ENCODE measurements at places on chromosomes 3 and 15.

GRCh38 chr3:50120364-50121071 lies 31.8 kb downstream of the RBM5 start:
- no peak for DNase-seq

DNA sequence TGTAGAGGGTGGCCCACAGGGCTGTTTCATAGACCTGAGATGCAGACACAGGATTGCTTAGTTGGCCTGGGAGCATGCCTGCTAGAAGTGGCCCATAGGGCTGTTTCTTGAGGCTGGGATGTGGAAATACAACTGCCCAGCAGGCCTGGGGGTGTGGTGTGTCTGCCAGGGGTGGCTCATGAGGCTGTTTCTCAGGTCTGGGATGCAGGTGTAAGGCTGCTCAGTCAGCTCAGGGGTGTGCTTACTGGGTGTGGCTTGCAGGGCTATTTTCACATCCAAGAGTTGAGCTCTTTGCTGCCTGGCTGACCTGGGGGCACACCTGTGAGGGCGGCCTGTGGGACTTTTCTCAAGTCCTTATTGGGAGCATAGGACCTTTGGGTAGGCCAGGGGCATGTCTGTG lies 131.3 kb downstream of the DOCK3 start:
- DNase-seq = no peak

DNA sequence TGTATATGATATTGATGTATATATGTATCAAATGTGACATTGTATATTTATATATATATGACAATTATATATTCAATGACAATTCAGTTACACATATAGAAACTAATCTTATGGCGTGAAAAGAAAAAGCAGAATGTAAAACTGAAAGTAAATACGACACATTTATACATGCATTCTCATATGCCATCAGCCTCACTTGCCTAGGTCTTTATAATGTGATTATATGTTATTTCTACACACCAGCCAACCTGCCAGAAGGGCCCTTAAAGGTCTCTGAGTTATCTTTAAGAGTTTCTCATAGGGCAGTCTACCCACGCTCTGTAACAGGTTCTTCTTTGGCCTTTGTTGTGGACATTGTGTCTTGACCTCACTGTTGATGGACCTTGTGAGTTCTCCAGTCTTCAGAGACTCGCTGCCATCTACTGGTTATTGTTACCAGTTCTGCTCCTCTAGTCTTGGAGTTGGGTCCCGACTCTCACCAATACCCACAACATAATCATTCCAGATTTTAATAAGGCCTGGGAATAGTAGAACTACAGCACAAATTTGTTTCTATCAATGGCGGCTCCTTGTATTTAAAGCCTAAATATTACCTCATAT lies 371.5 kb upstream of the GOLIM4 start:
- no peak for DNase-seq

GRCh38 chr3:13580256-13581023 lies 31.5 kb downstream of the FBLN2 start:
- no peak for DNase-seq

GRCh38 chr3:54670201-54671000 lies 257.5 kb downstream of the LRTM1 start:
- DNase-seq = no peak

DNA sequence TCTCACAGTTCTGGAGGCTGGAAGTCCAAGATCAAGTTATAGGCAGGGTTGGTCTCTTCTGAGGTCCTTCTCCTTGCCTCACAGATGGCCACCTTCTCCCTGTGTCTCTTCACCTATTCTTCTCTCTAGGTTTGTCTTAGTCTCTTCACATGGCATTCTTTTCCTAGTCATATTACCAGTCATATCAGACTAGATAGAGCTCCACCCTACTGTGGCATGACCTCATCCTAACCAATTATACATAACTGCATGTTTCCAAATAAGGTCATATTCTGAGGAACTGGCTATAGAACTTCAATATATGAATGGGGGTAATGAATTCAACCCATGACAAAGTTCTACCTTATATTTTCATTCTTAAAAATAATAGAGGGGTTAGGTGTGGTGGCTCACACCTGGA lies 196.4 kb upstream of the UBE3A start:
- no peak for DNase-seq

- no peak for DNase-seq
These were observed 1066.5 kb downstream of the PLOD2 start for GRCh38 chr3:145094355-145094941.

GRCh38 chr3:151216641-151217607 lies 13.9 kb upstream of the GPR171 start:
- no peak for DNase-seq

DNA sequence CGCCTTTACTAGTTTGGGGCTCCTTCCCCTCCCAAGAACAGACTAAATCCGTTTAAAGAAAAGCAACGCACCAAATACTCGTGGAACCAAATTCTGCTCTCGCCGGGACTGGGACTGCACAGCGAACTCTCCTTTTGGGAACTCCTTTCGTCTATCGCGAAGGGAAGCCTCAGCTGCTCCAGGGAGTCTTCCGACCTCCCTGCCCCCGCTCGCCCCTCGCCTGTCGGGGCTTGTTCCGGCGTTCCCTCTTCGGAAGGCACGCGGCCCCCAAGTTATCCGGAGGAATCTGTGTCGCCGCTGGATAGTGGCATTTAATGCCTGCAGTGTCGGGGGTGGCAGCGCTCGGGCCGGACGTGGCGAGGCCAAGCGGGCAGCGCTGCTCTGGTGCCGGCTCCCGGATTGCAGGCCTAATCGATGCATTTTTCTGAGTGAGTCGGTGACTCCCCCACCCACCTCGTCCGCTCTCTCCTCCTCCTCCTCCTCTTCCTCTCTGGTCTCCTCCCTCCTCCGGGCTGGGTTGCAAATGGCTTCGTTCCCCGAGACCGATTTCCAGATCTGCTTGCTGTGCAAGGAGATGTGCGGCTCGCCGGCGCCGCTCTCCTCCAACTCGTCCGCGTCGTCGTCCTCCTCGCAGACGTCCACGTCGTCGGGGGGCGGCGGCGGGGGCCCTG lies at the start of gene TRIM71:
Gene TRIM71, plus strand, starts transcription at position 440 of the 671 bp plus-strand sequence. Its CDS starts 84 bp downstream, at position 524.
- DNase-seq = no peak

DNA sequence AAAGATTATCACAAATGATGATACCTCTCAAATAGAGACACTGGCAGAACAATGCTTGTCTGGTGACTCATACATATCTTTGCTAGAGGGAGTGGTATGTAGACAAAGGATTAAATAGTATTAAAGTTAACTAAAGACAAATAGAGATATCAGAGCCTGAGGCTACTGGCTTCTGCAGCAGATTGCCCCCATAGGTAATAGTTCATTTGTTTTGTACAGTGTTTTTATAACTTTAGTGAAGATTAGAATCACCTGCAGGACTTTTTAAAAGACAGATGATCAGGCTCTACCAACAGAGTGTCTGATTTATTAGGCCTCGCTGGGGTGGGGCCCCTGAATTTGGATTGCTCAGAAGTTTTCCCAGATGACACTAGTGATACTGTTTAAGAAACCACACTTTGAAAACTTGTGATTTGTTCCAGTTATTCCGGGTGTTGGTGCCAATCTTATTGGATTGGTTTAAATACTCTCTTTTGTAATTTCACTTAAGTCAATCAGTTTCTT lies 96.4 kb downstream of the NAALADL2 start:
- DNase-seq = no peak

- no peak for DNase-seq
These were observed 12.3 kb downstream of the RHOA start for GRCh38 chr3:49399461-49399860.

GRCh38 chr3:189561256-189561655 lies 69.9 kb upstream of the TP63 start:
- no peak for DNase-seq

- no peak for DNase-seq
These were observed 3.1 kb downstream of the GP5 start for GRCh38 chr3:194395778-194396538.
